Activated CD4-positive, alpha-beta T cell treated with anti-CD3 and anti-CD28 coated beads, Interleukin-2, amount 10 ng/mL, durations not matched to agents 7 days and 5 days (primary cell): ENCODE measurements at places on chromosomes 1 and 21. TPM values are rescaled to one million over a fixed set of nuclear protein-coding genes. Genes with fewer than 3 reads are reported as not detected.

DNA sequence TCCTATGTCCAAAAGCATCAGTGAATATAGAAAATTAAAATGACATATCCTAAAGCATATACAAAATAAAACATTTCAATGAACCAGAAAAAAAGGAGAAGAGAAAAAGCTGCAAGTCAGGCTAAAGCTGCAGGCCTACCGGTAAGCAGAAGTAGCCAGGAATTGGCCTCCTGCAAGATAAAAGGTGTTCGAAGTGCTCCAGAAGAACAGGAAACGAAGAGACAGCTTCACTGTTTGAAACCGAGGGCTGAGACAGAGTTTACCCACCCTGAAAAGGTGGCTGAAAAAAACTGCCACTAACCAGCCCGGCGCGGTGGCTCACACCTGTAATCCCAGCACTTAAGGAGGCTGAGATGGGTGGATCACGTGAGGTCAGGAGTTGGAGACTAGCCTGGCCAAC is 37.4 kb downstream of the NSL1 start:
- H3K4me3 ChIP-seq = peak overlapping the region; percentile 28
- peak overlapping the region; percentile 78 for H3K27ac ChIP-seq
- peaks cover 42% of the 10 kb centered on the region for H3K4me1 ChIP-seq
- no peaks in the 10 kb centered on the region for H3K27me3 ChIP-seq
- peak; percentile 27 for DNase-seq

APCS gene
- total RNA-seq = not detected

- peaks cover 14% of the 10 kb centered on the region for H3K4me1 ChIP-seq
- peaks cover 8% of the 10 kb centered on the region for H3K27me3 ChIP-seq
- no peaks in the 10 kb centered on the region for H3K36me3 ChIP-seq
- H3K4me3 ChIP-seq = no peak overlapping the region
These were observed 95.7 kb upstream of the ZNF648 start for GRCh38 chr1:182157187-182157586.

ADSS2 gene
- 51.7 TPM for total RNA-seq

- no peak for DNase-seq
- H3K27me3 ChIP-seq = no peaks in the 10 kb centered on the region
- peaks cover 5% of the 10 kb centered on the region for H3K36me3 ChIP-seq
- no peak overlapping the region for H3K27ac ChIP-seq
These were observed 13.6 kb downstream of the STYXL2 start for GRCh38 chr1:167107456-167107855.

- no peak for DNase-seq
- no peaks in the 10 kb centered on the region for H3K36me3 ChIP-seq
- H3K4me1 ChIP-seq = peaks cover 3% of the 10 kb centered on the region
- H3K27me3 ChIP-seq = no peaks in the 10 kb centered on the region
- no peak overlapping the region for H3K27ac ChIP-seq
These were observed 132.0 kb downstream of the MAP3K21 start for GRCh38 chr1:233459470-233459945.

DNA sequence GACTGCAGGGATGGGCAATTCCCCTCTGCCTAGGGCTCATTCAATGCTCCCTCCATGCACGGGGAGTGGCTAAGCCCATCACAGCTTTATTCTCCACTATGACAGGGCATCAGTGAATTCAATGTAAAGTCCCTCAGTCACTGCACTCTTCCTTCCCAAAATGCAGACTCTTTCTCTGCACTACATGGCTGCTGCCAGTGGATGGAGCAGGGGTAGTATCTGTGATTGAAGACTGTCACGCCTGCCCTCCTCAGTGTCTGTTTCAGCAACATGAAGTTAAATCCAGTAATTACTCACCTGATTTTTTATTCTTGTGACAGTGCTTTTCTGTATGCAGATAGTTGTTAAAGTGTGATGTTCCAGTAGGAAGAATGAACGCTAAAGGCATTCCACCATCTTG is 1323.2 kb downstream of the AMY1C start:
- no peak overlapping the region for H3K4me3 ChIP-seq
- no peak overlapping the region for H3K27ac ChIP-seq
- H3K36me3 ChIP-seq = no peaks in the 10 kb centered on the region
- H3K4me1 ChIP-seq = no peaks in the 10 kb centered on the region
- DNase-seq = no peak
- H3K27me3 ChIP-seq = no peaks in the 10 kb centered on the region

- no peak overlapping the region for H3K4me3 ChIP-seq
- H3K4me1 ChIP-seq = peaks cover 16% of the 10 kb centered on the region
- no peak overlapping the region for H3K27ac ChIP-seq
These were observed 5.6 kb downstream of the OSBPL9 start for GRCh38 chr1:51622455-51622913.

ACTN2 gene
- not detected for total RNA-seq

- DNase-seq = no peak
- H3K4me3 ChIP-seq = no peak overlapping the region
- peaks cover 11% of the 10 kb centered on the region for H3K4me1 ChIP-seq
These were observed 93.1 kb downstream of the ADCY10 start for GRCh38 chr1:167820684-167821355.

TEX38 gene
- not detected for total RNA-seq

DNA sequence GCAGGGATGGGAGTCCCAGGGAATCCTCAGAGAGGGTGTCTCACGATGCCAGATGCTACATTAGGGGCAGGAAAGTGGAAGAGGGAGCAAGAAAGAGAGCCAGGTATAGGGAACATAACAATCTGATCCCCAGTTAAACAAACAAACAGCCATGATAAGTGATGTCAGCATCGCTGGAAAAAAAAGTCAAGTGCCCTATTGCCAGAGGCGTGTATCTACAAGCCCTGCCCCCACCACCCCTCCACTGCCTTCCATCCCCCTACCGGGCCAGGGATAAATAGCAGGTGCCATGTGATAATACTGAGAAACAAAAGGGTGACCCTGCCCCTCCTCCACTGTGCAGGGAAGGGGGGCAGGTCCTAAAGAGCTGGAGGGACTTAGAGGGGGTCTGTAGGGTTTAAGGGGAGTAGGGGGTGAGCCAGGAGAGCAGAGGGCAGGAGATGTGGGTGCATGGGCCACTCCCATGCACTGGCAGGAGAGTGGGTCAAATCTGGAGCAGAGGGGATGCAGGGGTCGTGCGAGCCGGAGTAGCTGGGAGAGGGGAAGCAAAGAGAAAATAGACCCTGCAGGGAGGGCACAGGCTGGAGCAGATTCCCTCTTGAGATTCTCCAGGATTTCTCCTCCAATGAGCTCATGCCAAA is 3.4 kb downstream of the SLC26A9 start:
- H3K4me1 ChIP-seq = no peaks in the 10 kb centered on the region
- peak; percentile 10 for DNase-seq
- no peak overlapping the region for H3K27ac ChIP-seq

BMP8B gene
- 0.12 TPM for total RNA-seq

DNA sequence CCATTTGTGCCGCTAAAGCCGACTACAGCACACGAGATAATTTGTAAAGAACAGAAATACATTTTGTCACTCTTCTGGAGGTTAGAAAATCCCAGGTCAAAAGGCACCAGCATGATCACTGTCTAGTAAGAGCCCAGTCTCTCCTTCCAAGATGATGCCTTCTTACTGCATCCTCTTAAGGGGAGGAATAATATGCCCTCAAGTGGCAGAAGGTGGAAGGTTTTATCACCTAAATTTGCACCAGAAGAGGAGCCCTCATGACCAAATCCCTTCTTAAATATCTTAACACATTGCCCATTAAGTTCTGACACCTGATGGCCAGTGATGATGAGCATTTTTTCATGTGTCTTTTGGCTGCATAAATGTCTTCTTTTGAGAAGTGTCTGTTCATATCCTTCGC is 326.7 kb upstream of the RGS18 start:
- no peaks in the 10 kb centered on the region for H3K4me1 ChIP-seq
- no peaks in the 10 kb centered on the region for H3K36me3 ChIP-seq
- H3K27me3 ChIP-seq = no peaks in the 10 kb centered on the region

ABCG1 gene
- 10.2 TPM for total RNA-seq
